Small intestine (tissue), 16 donors: ENCODE measurements at places on chromosomes 3 and 15. TPM values are rescaled to one million over a fixed set of nuclear protein-coding genes. Genes with fewer than 3 reads are reported as not detected.

Gene VEPH1
- polyA plus RNA-seq: 0.04 TPM

GRCh38 chr3:46935168-46935858 is 41.2 kb downstream of the CCDC12 start:
- H3K27me3 ChIP-seq: no peaks in the 10 kb centered on the region
- H3K27ac ChIP-seq: peak overlapping the region; percentile 64
- DNase-seq: peak; percentile 93
- peaks cover 100% of the 10 kb centered on the region for H3K4me1 ChIP-seq
- H3K36me3 ChIP-seq: peaks cover 87% of the 10 kb centered on the region

Gene MME
- 206 TPM for polyA plus RNA-seq

- no peaks in the 10 kb centered on the region for H3K4me1 ChIP-seq
- no peak overlapping the region for H3K27ac ChIP-seq
- H3K27me3 ChIP-seq: no peaks in the 10 kb centered on the region
- no peak overlapping the region for H3K4me3 ChIP-seq
These were observed 266.5 kb upstream of the CADM2 start for GRCh38 chr3:84692261-84692660.

DNA sequence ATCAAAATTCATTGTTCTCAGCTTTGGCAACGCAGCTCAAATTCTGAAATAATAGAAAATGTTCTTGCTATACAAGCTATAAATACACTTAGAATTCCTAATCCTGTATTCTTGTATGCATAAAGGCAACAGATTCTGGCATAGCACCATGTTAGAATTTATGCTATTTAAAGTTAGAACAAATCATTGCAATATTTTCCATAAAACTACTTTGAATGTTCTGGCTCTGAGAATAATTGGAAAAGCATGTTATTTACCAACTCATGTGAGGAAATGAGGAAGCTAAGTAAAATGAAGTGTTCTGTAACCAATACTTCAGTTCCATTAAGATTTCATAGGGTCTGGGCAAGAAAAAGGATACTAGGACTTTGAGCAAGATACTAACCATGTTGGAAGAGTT is 888.9 kb downstream of the SQOR start:
- no peak overlapping the region for H3K4me3 ChIP-seq
- DNase-seq: no peak
- no peaks in the 10 kb centered on the region for H3K36me3 ChIP-seq

DNA sequence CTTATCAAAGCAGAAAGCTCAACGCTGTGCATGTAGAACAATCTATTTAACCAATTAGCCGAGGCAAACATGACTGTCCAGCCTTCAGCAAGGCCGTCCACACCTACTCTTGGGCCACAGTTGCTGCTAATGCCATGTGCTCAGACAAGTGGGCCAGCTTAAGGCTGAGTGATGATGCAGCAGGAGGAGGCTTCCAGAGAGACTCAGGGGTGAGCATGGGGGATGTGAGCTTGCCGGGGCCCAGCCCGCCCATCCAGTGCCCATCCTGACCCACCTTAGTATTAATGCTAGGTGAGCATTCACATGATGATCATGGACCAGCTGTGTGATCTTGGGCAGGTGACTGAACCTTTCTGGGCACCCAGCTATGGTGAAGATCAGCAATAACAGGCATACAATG is 150.1 kb downstream of the TPRA1 start:
- H3K4me1 ChIP-seq: no peaks in the 10 kb centered on the region
- H3K27ac ChIP-seq: no peak overlapping the region
- no peaks in the 10 kb centered on the region for H3K27me3 ChIP-seq
- no peak for DNase-seq

DNA sequence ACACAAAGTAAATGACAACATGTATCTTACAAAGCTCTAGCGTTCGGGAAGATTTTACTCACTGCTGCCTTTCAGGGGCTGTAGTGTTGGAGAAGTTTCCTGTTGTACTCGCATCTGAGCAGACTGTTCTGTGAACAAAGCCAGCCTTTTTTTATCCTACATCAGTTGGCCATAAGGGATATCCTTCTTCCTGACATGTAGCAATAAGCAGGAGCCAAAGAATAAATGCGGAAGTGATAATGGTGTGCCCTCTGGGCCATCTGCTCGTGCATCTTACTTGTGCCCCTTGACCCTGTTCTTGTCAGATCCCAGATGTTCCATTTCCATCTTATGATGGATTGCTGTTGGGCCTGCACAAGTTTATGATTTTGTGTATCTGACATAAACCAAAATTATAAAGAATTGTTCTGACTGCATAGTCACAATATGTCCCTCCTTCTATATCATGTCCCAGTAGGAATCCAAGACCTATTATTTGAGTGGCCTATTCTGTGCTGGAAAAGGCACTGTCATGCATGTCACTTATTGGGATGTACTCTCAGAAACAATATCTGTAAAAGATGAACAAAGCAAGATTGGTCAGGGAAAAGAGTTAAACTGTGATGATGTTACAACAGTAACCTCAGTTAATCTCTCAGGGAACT is 631.3 kb downstream of the NSUN3 start:
- no peaks in the 10 kb centered on the region for H3K27me3 ChIP-seq
- no peaks in the 10 kb centered on the region for H3K36me3 ChIP-seq
- H3K4me1 ChIP-seq: no peaks in the 10 kb centered on the region
- H3K27ac ChIP-seq: no peak overlapping the region
- no peak overlapping the region for H3K4me3 ChIP-seq

GRCh38 chr15:57591237-57591821 is 375 bp upstream of the MYZAP start:
- H3K27me3 ChIP-seq: no peaks in the 10 kb centered on the region
- peak overlapping the region; percentile 69 for H3K4me3 ChIP-seq
- H3K27ac ChIP-seq: peak overlapping the region; percentile 81
- DNase-seq: peak; percentile 83
- H3K4me1 ChIP-seq: no peaks in the 10 kb centered on the region

DNA sequence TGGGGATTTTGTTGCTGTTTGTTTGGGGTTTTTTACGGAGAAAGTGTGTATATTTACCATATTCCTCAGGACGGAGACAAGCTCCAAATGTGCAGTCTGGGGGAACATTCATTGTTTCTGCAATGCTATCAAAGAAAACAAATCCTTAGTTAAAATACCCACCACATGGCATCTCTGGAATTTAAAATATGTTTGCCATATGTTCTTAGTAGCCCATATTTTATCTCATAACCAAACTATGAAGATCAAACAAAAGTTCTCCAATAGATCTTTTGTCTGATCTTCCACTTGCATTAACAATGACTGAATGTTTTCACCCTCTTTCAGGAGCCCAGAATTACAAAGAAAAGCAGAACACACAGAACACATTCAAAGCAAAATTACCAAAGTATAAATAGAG is 35.3 kb downstream of the EFHB start:
- no peaks in the 10 kb centered on the region for H3K27me3 ChIP-seq
- DNase-seq: no peak
- no peaks in the 10 kb centered on the region for H3K4me1 ChIP-seq

GRCh38 chr15:32643907-32644445 is 2.5 kb downstream of the SCG5 start:
- no peak overlapping the region for H3K4me3 ChIP-seq
- H3K27ac ChIP-seq: no peak overlapping the region
- no peaks in the 10 kb centered on the region for H3K4me1 ChIP-seq
- H3K36me3 ChIP-seq: no peaks in the 10 kb centered on the region
- DNase-seq: no peak

DNA sequence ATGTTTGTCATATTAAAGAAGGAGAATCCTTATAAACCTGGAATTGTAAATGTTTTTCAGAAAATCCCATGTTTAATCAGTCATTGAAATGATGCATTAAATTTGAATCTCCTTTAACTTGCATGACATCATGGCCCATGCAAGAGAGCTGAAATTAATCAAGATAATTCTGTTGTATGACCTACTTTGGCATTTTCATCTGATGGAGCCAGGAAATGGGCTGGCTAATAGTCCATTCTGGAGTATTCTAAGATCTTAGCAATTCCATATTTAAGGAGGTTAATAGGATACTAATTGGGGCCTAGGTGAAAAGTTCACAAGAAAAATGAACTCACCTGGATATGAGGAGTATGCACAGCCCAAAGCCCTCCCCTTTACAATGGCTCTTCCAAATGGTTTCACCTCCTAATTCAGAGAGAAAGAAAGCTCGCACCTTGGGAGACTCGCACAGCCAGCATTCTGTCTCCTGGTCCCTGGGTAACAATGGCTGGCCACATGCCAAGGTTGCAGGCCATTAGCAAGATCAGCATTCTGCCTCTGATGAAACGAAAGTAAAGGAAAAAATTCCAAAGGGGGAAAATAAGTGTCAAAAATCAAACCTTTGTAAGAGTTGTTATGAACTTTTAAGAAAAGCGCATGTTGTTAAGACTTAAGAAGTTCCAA is 786.4 kb downstream of the MCTP2 start:
- no peak overlapping the region for H3K27ac ChIP-seq
- H3K4me3 ChIP-seq: no peak overlapping the region
- H3K27me3 ChIP-seq: no peaks in the 10 kb centered on the region
- DNase-seq: peak; percentile 24
- H3K36me3 ChIP-seq: no peaks in the 10 kb centered on the region

Gene RASSF1
- polyA plus RNA-seq: 32.7 TPM

Gene MAP1A
- 0.27 TPM for polyA plus RNA-seq

DNA sequence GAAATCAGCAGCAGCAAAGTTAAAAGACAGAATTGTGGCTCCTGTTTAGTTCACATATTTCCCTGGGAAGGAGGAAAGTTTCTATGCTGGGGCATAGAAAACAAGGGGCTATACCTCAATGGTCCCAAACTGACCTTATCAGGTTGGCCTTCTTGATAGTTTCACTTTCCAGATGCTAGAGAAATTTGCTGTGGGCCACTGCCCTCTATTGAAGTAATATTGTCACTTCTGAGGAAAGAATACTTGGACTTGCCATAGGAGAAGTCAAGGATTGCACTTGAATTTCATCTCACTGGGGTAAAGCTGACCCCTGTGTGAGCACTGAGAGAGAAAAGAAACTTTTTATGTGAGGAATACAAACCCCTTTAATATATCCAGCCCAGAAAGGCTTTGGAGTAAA is 49.3 kb upstream of the XCR1 start:
- no peaks in the 10 kb centered on the region for H3K36me3 ChIP-seq
- H3K4me3 ChIP-seq: no peak overlapping the region
- no peak overlapping the region for H3K27ac ChIP-seq
- no peaks in the 10 kb centered on the region for H3K4me1 ChIP-seq
- no peak for DNase-seq

GRCh38 chr3:168047190-168047795 is 48.4 kb downstream of the GOLIM4 start:
- peak; percentile 76 for DNase-seq
- H3K4me1 ChIP-seq: peaks cover 6% of the 10 kb centered on the region
- no peaks in the 10 kb centered on the region for H3K27me3 ChIP-seq
- H3K27ac ChIP-seq: no peak overlapping the region
- no peak overlapping the region for H3K4me3 ChIP-seq

Gene PYGO1
- polyA plus RNA-seq: under 0.01 TPM

DNA sequence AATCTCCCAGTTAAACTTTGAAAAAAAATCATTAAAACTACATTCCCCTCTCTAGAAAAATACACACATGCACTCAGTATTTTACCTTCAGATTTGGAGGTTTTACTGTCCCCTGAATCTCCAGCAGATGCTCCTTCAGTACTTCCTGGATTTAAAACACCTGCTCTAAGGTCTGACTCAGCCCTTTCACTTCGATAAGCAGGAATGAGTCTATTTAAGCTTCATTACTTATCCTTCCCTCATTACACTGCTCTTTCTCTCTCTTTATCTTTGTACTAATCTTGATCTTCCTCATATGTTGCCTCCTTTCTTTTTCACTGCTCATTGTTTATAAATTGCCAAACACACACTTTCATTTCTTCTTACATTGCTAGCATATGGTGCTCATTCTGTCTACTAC is 443.9 kb downstream of the DIPK2A start:
- no peak overlapping the region for H3K27ac ChIP-seq
- no peaks in the 10 kb centered on the region for H3K4me1 ChIP-seq
- DNase-seq: no peak
- no peak overlapping the region for H3K4me3 ChIP-seq

- H3K27me3 ChIP-seq: no peaks in the 10 kb centered on the region
- H3K4me1 ChIP-seq: peaks cover 4% of the 10 kb centered on the region
- H3K4me3 ChIP-seq: no peak overlapping the region
- H3K27ac ChIP-seq: no peak overlapping the region
- H3K36me3 ChIP-seq: no peaks in the 10 kb centered on the region
- no peak for DNase-seq
These were observed 173.8 kb downstream of the FNDC3B start for GRCh38 chr3:172213200-172213599.

Gene FYTTD1
- polyA plus RNA-seq: 11.2 TPM

- peaks cover 2% of the 10 kb centered on the region for H3K4me1 ChIP-seq
- H3K4me3 ChIP-seq: no peak overlapping the region
- DNase-seq: peak; percentile 51
- no peaks in the 10 kb centered on the region for H3K36me3 ChIP-seq
- no peaks in the 10 kb centered on the region for H3K27me3 ChIP-seq
These were observed 429.6 kb downstream of the LPP start for GRCh38 chr3:188583341-188584161.

Gene IMPG2
- polyA plus RNA-seq: not detected

DNA sequence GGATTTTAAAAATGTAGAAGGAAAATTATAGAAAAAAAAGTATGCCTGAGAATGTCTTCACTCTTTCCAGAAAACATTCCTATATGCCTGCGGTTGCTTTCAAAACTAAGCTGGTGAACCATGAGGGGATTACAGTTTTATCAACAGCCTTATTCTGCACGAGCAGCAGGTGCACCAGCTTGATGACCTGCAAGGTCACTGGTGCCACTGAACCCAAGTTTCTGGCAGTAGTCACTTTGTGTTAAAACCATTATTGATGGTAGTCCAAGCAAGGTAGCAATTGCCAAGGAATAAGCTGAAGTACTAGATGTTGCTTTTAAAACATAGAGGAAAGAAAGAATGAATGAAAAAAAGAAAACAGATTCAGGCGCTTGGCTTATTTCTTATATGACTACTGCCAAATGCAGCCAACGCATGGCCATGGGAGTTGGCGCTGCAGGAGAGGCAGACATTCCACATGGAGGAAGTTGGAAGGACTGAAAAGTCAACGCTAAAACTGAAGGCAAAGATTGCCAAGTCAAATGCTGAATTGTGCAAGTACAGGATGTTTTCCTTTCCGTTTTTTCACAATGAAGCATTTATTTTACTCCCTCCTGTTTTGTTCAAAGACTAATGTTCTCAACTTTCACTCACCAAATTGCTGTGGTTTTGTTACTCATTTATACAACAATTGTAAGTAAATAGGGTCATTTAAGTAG is 601.4 kb downstream of the CADM2 start:
- H3K27me3 ChIP-seq: no peaks in the 10 kb centered on the region
- no peaks in the 10 kb centered on the region for H3K4me1 ChIP-seq
- H3K36me3 ChIP-seq: no peaks in the 10 kb centered on the region
- no peak for DNase-seq
- no peak overlapping the region for H3K4me3 ChIP-seq
